Activated CD4-positive, alpha-beta T cell treated with anti-CD3 and anti-CD28 coated beads, Interleukin-2, amount 10 ng/mL, durations not matched to agents 7 days and 5 days (primary cell): ENCODE measurements at places on chromosomes 6 and 20.

GRCh38 chr20:63347081-63347741 is 13.9 kb downstream of the CHRNA4 start:
- DNase-seq = no peak

DNA sequence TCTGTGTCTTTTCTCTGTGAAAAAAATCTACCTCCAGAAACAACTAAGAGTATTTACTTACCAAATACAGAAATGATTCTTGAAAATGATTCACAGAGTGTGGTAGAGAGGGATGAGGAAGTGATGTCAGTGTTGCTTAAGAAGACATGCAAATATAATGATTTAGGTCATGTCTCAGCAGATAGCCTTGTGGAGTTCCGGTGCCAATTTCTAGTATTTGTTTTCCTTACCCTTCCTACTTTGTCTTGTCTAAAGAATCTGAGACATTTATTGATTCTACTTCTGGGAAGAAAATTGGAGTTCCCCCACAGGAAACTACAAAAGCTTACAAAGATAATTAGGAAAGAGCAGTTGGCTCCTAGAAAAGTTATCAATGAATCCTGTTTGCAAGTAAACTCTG is 68.8 kb downstream of the GJA1 start:
- DNase-seq = no peak

GRCh38 chr6:15630202-15630601 is 32.6 kb downstream of the DTNBP1 start:
- no peak for DNase-seq

DNA sequence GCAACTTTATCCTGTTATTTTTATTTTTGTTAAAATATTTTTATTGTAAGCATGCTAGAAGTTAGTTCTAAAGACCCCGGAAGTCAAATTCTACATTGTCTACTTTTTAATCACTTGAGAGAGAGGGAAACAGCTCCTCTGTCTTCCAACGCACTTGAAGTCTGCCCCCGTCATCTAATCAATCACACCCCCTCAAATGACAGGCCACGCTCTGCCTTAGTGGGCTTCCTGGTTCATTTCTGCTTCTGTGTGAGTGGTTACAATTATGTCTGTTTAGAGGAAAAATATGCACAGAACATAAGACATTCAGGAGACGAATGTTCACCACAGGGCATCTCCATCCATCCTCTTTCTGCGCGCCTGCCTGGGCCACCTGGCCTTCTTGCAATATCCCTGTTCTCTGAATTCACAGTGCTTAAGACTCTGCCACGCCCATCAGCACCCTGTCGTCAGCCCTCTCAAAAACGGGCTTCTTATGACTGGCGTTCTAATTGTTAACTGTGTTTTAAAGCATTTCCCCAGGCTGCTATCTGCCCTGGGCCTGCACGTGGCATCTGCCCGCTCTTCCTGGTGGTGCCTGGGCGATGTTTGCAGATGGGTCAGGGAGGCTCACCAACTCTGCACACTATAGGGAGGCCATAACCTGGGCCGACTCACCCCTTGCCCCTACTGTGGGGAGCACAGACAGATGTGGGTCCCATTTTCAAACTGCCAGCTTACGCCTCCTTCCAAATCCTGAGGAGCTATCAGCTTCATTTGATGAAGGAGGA is 15.4 kb downstream of the DACT2 start:
- no peak for DNase-seq

- DNase-seq = no peak
Observed at GRCh38 chr6:53492860-53493634, 51.9 kb downstream of the GCLC start.

GRCh38 chr20:18901980-18902737 is 88.6 kb downstream of the SCP2D1 start:
- no peak for DNase-seq

DNA sequence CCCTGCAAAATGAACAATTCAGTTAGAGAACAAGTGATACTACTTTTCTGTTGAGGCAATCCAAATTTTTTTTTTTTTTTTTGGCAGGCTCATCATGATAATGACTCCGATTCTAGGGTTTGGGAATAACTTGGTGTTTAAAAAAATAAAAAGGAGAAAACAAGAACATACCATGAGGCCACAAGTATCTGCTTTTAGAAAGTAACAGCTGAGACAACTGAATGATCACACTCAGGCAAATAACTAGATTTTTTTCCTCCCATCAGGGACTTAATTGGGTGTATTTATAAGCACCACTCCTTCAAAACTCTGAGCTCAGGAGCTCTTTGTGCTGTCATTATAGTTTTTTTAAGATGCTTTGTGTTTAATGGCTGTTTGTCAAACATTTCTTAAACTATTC is 29.6 kb downstream of the PAK5 start:
- no peak for DNase-seq

DNA sequence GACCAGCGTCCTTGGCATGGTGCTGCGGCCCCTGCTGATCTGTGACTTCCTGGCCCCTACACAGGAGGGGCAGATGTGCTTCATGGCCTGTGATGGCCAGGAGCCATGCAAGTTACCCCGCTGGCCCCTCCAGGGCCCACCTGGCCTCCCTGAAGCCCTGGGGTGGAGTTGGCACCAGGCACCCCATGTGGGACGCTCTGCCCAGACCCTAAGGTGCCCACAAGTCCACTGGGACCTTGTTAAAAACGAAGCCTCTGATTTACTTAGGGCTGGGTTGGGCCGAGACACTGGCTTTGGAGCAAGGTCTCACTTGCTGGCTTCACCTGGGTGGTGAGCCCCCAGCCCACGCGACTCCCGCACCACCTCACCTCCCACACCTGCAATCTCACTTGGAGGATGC is 139.0 kb downstream of the PHACTR3 start:
- no peak for DNase-seq

DNA sequence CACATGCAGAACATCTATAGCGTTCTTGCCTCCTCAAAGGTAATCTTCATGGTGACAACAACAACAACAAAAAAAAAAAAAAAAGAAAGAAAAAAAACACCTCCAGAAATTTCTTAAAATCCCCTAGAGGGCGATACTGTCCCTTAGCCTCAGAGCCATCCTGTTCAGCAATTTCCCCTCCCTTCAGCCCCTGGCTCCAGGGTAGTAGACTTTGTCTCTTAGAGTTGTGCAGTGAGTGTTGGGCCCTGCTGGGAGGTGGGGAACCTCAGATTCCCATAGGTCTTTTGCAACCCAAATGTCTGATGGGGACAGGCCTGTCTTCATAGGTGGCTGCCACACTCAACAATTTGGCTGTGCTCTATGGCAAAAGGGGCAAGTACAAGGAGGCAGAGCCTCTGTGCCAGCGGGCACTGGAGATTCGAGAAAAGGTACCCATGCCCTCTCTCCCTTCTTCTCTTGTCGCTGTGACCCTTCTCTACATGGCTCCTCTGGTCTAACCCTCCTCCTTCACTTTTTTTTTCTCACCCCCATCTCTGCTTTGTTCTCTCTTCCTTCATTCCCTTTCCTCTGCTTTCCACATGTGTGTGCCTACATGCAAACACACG is 6.0 kb upstream of the PTK7 start:
- peak; percentile 46 for DNase-seq

DNA sequence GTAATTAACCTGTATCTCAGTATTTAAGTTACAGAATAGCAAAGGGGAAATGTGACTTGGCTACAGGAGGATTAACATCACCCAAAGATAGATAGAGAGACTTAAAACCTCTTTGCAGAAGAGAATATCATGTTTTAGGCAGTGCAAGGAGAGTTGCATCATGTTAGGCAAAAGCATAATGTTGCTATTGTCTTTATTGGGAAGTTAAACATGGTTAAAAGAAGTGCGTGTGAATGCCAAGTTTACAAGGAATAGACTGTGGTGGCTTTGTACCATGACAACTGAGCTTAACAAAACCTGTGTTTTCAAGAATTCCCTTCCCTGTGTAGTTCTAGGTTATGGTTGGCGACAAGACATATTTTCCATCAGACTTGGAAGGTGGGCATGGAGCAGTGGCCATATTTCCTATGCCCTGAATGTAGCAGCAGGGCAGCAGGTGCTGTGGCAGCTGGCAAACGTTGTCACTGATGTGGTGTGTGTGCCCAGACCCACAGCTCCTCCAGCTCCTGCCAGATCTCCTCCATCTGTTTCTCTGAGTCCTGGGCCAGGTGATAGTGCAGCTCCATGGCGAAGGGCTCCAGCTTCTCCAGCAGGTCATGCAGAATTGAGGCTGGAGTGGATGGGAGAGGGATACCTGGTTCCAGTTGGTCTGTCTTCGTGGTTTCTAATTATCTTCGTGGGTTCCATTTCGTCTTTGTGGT is 163.3 kb downstream of the QRSL1 start:
- DNase-seq = no peak

DNA sequence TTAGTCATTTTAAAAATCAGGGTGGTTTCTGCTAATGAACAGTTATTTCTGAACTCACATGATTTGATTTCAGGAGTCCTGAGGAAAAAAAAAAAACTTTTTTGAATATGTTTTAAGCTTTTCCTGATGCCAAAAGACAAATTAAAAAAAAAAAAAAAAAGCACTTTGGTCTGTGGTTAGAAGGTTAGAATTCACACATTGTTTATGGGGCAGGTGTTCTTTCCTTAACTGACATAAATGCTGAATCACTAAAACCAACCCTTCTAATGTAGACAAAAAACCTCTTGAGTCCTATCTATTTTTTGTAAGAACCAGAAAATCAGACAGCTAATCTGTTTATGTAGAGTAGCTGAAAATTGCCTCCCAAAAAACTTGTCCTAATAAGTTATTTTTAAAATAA is 20.4 kb downstream of the THEMIS start:
- DNase-seq = no peak

DNA sequence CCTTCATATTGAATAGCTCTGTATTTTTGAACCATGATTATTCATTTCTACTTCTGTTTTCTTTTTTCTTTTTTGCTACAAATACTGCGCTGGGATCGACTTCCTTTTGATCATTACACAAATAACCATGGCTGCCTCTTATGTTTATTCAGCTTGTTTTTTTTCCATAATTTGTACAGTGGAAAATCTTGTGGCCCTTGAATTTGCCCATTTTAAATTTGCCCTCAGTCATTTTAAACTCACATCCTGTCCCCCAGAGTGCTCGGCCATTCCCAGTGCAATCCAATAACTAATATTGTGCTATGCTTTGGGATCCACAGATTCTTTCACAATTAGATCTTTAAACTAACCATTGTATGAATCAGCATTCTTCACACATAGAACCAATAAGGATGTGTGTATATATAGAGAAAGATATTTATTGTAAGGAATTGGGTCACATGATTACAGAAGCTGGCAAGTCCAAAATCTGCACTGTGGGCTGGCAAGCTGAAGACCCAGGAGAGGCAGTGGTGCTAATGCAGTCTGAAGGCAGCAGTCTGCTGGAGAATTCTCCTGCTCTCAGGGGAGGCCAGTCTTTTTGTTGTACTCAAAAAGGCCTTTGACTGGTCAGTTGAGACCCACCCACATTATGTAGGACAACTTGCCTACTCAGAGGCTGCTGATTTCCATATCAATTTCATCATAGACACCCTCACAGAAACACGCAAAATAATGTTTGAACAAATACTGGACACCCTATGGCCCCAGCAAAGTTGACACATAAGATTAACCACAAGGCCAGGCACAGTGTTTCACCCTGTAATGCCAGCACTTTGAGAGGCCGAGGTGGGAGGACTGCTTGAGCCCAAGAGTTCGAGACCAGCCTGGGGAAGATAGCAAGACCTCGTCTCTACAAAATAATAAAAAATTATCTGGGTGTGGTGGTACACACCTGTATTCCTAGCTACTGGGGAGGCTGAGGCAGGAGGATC is 147.1 kb downstream of the MTHFD1L start:
- DNase-seq = no peak

DNA sequence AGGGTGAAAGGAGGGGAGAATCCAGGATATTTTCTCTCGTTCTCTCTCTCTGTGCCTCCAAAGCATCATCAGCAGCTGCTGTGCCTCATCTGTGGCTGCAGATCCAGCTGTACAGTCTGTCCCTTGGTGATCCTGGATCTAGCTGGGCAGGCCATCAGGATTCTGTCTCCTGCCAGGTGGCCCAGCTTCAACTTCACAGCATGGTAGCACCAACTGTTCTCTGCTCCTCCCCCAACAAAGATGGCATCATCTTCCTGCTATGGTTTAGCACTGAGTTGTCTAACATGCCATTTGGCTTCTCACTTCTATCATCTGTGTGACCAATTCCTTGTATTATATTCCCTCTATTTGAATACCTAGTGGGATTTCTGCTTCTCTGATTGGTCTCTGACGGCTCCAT is 28.6 kb upstream of the ARFGEF2 start:
- DNase-seq = no peak

DNA sequence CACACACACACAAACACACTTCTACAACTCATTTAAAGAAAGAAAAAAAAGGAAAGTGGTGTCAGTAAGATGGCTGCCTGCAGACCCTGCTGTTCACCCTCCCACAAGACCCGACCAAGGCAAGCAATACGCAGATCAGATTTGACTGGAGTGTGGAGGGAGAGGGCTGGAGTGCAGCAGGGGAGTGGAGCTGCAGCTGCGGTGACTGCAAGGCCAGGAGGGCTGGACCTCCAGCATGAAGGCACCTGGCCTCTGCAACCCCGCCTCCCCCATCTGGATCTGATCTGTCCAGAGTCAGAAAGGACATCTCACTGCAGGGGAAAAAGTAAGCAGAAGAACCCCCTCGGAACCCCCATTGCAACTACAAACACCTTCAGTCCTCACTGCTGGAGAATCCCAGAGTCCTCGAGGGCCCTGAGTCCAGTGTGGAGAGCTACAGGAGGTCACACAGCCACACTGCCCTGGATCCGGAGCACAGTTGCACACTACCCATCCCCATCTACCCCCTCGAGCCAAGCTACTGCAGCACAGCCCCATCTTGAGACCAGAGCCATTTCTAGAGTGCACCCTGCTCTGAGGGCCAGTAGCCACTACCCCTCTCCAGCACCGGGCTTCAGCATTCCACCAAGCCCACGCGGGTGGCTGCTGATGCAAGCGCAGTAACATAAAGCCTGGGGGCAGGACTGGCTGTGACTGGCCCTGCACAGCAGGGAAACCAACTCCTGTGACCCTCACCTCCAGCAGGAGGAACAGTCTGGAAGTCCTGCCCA is 41.9 kb upstream of the SRSF6 start:
- no peak for DNase-seq

DNA sequence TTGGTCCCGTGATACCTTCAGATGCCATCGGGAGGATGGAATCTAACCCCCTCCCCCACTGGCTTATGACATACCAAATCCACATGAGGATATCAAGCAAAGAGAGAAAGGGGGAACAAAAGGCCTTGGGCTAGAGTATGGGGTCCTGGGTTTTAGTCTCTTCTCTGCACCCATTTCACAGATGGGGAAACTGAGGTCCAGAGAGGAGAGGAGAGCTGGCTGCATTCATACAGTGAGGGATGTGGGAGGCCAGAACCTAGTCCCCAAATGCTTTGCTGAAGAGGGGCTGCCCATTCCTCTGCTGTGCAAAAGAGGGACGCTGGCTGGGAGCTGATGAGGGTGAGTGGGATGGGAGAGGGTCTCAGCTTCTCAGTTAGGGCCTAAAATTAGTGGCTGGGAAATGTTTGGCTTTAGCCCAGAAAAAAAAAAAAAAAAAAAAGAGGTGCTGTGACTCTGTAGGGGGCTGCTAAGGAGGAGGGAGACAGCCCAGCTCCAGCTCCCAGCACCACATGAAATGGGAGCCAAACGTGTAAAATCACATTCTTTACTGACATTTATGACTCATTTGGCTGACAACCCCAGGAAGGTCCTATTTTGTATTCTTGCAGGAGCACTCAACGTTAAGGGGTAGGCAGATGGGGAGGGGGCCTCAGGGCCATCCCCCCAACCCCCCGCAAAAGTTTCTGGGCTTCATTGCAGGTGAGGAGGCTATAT is 11.9 kb downstream of the XKR7 start:
- no peak for DNase-seq
